GM18507 (cell line): ENCODE measurements at places on chromosomes 3 and 15.
A peak's percentile ranks its signal among the peaks of the same experiment; 100 is the strongest.

GRCh38 chr3:57068437-57069089, 8.1 kb downstream of the SPATA12 start:
- peak; percentile 75 for DNase-seq

DNA sequence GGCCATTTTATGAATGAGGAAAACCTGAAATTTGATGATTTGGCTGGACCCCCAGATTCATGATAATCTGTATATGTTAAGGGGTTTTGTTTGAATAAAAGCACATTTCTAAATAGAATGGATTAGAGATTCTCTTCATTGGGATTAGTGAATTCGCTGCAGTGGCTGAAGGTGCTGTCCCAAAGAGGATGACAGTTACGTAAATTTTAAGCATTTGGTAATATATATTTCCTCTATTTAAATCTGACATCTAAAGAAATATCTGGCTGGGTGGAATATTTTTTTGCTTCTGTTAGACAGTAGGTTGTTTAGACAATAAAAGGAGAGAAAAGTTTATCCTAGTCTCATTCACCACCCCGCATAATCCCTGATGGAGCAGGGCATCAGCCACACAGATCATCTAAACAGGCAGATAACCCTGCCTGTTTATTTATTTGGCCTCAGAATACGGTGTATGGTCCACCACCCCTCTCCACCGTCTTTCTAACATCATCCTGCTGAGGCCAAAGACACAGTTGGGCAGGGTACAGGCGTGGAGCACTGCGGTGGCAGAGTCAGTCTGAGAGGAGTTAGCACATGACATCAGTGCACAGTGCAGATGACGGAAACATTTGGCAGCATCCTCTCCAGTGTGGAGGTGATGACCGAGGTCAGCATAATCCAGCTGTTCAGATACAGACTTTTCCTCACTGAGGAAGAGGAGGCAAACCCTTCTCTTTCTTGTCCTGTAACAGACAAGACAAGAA, 20.4 kb upstream of the NFKBIZ start:
- no peak for DNase-seq

DNA sequence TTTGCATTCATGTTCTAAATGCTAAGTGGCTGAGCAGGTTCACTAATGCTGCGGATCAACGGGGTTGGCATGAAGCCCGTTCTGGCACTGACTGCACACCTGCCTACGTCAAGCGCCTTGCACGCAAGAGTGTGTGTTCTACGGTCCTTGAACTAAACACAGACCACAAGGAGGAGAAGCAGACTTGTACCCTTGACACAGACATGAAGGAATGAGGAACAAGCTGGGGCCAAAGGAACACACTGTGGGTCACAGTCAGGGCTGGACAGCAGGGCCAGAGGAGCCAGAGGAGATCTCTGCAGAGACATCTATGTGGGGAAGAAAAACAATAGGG, 48.0 kb upstream of the LDHAL6B start:
- DNase-seq, result no peak

DNA sequence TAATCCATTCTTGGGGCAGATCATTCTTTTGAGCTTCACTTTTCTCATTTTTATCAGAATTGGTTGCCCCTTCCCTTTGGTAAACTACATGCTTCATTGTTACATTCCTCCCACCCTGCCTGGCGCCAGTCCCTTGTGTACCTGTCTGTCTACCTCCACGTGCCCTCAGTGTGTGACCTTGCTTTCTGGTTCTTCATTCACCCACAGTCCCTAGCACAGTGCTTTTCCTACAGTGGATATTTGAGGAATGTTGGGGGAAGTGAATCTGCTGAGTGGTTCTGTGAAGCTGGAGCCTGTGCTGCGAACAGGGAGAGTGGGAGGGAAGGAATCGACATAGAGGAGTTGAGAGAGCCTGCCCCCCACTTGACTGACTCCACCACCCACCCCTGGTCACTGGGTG, 23.4 kb downstream of the GPD1L start:
- no peak for DNase-seq

DNA sequence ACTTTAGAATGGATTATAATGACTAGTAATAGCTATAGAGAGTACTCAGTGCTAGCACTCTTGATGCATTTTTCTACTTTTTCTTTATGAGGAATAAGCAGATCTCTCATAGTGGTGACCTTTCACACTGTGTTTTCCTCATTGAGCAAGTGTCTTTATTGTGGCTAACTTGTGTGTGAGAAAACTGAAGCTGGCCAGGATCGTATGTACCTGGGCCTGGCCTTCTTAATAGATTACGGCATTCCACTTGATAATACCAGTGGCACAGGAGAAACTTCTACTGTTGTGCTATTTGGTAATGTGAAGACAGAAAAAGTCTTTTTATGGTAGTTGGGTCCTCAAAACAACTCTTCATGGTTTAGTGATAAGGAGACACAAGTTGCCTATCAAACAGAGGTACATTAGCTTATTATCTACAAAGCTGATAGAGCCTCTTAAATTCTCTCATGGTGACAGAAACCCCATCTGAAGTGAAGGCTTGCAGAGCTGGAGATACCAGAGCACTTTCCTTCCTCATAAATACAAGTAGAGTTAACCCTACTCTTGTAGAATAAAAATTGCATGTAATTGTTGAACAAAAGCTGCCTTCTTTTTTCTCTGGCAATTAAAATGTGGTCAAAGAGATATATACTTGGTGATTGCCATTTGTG, 64.6 kb downstream of the LYSMD4 start:
- no peak for DNase-seq

- DNase-seq, result no peak
Observed at GRCh38 chr15:64690578-64691296, 84.7 kb downstream of the RBPMS2 start.

DNA sequence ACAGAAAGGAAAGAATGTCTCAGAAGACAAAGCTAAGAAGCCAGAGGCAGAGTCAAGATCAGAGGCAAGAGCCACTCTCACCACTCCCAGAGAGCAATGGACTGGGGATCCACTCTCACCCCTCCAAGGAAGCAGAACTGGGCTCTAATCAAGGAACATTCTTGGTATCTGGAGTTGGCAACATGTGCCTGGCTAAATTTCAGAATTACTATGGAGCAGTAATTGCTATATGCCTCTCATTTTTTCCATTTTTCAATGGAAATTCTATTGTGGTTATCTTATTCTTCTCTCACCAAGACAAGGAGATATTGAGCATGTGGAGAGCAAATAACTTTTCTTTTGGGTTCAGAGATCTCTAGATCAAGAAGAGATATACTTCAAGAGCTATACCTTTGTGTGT, 22.1 kb downstream of the MASP1 start:
- no peak for DNase-seq

DNA sequence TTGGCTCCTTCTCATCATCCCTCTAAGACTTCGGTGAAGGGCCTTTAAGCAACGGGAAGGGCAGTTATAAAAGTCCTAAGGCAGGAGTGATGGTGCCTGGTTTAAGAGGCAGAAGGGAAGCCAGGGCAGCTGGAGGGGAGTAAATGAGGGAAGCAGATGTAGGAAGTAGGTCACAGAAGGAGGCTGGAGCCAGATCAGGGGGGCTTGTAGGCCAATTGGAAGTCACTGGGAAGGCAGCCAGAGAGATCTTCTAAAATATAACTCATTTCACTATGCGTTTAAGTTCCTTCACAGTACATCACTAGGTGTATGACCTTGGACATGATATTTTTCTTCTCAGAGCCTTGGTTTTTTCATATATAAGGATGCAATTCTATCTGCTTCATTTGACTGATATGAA, 94.7 kb downstream of the MYH15 start:
- no peak for DNase-seq

DNA sequence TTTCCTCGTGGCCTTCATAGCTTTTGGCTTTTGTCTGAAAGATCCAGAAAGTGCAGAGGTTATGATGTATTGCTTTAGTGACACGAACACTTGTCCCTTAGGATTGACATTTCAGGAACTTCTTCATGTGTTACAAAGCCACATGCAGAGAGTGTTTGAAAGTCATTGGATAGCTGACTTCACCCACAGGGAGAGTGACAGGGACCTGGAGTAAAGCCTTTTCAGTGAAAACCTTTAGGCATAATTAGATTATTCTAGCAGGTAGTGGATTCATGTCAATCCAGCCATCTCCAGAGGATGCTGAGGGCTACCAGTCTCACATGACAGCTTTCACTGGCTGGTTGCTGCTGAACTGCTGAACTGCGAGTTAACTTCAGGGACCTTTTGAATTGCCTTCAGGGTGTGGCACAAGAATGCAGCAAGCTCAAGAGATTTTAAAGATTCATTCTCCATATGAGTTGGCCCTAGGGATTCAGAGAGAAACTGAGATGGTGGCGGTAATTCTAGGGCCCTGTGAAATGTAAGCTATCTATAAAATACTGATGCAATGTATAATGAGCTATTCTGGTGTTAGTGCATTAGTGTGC, 267.0 kb upstream of the GOLIM4 start:
- no peak for DNase-seq

DNA sequence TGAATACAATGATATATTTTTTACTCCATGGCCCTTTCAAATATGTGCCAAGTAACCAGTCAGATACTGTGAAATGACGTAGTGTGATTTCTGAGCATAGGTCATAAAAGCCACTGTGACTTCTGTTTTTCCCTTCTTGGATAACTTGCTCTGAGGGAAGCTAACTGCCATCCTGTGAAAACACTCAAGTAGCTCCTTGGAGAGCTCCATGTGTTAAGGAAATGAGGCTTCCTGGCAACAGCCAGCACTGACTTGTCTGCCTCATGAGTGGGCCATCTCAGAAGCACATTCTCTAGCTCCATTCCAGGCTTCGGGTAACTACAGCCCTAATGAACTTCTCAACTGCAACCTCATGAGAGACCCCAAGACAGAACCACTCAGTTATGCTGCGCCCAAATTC, 9.5 kb upstream of the CCDC80 start:
- DNase-seq, result no peak

DNA sequence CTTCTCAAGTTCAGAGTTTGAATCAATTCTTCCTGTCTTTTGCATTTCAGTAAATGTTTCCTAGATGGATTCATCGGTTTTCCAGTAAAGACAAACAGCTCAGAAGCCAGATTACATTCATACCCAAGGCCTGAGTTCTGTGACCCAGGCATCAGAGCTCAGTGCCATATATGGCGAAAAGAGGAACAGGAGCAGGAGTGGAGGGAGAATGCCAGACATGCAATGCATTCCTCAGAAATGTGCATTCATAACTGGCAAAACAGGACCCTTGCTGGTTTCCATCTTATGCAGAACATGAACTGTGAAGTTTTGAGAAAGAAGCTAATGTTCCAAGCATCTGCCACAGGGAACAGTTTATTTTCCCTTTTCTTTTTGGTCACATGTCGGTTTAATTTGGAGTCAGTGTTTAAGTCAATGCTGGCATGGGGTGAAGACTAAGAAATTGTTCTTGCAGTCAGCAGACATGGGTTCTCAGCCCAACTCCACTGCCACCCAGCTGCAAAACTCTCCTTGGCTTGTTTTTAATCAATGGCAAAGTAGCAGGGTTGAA, 116.5 kb downstream of the LPP start:
- no peak for DNase-seq

DNA sequence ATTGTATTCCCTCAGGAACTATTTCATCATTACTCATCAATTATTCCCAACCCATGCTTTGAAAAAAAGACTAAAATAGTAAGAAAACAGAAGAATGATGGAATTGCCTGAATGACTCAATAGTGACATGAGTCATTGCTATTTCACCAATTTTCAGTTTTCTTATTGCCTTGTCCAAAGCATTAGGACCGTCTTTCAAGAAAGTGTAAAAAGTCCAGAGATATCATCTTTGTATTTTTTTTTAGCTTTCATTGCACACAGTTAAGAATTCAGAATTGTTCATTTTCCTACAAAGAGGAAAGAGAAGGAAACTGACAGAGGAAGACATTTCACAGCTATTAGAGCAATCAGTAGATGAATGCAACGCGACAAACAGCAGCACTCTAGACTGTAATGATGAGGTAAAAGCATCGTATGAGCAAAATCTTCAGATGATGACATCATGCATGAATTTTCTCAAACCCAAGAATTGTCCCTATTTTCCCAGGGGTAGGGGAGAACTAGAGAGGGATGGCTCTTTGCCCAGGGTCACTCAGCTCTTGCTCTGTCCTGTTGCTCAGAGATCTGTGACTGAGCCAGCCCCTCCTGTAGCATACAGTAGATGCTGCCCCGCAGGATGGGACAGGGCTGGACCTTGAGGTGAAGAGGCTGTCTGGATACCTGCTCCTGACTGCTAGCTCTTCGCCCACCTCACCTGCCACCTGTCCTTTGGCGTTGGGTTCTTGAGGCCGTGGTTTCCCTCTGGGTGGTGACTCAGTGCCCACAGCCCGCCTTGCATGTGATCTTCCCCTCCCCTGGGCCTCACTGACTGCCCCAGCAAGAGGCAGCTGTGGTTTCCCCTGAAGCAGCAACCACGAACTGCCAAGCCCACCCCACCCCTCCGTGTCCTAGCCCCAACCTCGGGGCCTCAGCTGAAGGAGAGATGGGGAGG, 84.8 kb downstream of the PPCDC start:
- no peak for DNase-seq

- no peak for DNase-seq
Observed at GRCh38 chr3:27590437-27591298, 106.5 kb upstream of the SLC4A7 start.

GRCh38 chr3:149401926-149402310, 24.5 kb upstream of the TM4SF1 start:
- no peak for DNase-seq

GRCh38 chr3:103002425-103003176, 567.8 kb downstream of the ZPLD1 start:
- no peak for DNase-seq

DNA sequence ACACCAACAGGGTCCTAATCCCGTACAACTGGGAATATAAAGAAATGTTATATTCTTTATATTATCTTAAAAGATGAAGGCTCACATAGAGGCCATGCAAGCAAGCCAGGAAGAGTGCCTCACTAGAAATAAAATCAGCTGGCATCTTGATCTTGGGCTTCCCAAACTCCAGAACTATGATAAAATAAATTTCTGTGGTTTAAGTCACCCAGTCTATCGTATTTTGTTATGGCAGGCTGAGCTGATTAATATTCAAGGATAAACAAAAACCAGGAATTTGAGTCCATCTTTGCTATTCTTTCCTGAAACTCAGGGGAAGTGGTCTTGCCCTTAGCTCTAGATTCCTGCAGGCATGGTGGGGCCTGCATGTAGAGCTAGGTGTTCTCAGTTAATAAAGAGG, 42.7 kb downstream of the ATOSA start:
- DNase-seq, result no peak
